ENCODE measurements at places on chromosomes 5 and 9. TPM values are rescaled to one million over a fixed set of nuclear protein-coding genes. Genes with fewer than 3 reads are reported as not detected.

DNA sequence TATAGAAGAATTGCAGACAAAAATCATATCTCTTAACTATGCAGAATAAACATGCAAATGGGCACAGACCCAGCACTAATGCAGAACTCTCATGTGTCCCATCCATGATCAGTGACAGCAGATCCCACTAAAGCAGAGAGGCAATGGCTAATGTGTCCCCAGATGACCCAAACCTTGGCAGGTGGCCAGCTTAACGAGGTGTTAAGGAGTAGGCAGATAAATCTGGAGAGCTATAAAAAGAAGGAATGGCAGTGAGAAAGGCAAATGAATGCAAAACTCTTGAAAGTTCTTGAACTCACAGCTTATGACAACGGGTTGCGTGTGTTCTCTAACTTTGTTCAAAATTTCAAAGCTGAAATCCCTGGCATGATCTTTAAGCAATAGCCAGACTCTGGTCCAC is 265.4 kb downstream of the RASEF start:
- DNase-seq: no peak

- no peak for DNase-seq
These were observed 24.7 kb upstream of the TNC start for GRCh38 chr9:115142517-115143270.

Gene MED22
- polyA plus RNA-seq: 42.7 TPM

DNA sequence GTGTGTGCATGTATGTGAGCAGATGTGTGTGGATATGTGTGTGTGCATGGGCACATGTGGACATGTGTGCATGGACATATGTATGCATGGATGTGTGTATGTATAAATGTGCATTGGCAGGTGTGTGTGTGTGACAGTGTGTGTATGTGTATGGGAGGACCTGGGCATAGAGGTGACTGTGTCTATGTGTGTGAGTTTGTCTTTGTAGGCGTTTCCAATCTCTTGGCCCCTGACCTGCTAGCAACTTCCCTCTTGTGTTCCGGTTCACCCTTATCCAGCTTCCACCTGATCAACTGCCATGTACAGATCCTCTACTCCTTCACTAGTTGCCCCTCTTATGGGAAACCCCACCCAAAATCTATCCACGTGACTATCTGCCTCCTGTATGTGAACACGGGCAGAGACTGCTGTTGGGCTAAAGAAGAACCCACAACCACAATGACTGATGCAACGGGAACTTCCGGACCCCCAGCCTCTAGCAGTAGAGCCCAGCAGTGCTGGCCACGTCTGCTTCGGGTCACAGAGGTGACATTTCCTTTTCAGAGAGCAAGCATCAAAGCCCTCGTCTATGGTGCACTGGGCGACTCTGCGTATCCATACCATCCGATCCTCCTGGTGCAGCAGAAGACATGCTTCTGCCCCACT is 24.9 kb upstream of the GADD45G start:
- no peak for DNase-seq

GRCh38 chr5:51347704-51348103 is 35.5 kb upstream of the ISL1 start:
- no peak for DNase-seq

- no peak for DNase-seq
These were observed 1655.4 kb upstream of the NUDT12 start for GRCh38 chr5:105218018-105218417.

DNA sequence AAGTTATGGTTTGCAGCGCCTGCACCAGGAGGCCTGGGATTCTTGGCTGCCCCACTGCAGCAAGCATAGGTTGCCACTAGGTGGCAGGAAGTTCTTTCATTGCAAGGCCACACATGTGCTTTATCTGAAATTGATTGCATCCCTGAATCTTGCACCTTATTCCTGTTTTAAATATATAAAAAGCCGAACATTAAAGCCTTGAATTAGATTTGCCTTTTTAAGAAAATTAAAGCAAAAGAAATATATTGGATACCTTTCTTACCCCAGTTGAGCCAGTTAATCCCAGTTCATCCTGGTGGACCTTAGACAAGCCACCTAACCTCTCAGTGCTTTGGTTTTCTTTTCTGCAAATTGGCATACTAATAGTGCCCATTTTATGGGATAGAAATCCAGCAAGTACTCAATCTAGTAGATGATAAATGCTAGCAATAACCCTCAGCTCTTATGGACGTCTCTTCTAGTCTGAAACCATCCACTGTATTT is 6.3 kb upstream of the TRMT10B start:
- DNase-seq: no peak

GRCh38 chr5:169917500-169917899 is 62.8 kb downstream of the INSYN2B start:
- DNase-seq: no peak

Gene EXOSC3
- polyA plus RNA-seq: 28.4 TPM

Gene FOXD4L6
- not detected for polyA plus RNA-seq

DNA sequence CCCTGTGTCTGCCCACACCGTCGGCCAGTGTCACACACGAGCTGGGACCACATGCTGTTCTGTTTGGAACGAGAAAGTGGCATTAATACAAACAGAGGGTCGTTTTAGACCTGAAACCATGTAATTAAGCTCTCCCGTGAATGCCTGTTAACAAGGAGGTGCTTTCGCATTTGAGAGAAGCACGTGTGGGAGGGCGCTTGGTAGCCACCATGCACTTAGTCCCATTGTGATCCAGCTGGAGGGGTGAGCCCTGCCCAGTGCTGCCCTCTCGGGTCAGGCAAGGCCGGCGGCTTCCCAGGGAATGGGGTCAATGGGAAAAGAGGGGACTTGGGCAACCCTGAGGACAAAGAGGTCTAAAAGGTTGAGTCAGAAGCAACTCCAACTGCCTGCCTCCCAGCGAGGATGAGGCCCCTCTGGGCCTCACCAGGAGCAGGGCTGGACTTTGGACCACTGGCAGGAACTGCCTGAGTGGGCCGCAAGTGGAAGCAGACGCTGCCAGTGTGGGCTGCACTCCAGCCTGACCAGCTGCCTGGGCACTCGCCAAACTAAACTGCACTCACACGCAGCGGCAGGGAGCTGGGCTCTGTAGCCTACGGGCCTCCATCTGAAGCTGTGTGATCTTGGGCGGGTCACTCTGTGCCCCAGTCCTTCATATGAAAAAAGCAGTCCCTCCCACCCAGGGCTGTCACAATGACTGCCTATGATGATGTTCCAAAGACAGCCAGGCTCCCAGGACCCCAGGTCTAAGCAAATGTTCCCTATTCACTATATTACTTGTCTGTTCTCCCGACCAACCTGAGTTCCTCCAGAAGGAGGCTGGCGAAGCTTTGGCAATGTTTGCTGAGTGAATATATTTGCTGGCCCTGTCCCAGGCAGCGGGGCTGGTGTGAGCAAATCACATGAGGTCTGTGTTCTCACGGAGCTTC is 195.7 kb downstream of the CDK5RAP2 start:
- no peak for DNase-seq

Gene WNT8A
- polyA plus RNA-seq: not detected

- DNase-seq: peak; percentile 94
These were observed 87.8 kb upstream of the TNFAIP8 start for GRCh38 chr5:119267958-119268386.

Gene KIF4B
- polyA plus RNA-seq: not detected

DNA sequence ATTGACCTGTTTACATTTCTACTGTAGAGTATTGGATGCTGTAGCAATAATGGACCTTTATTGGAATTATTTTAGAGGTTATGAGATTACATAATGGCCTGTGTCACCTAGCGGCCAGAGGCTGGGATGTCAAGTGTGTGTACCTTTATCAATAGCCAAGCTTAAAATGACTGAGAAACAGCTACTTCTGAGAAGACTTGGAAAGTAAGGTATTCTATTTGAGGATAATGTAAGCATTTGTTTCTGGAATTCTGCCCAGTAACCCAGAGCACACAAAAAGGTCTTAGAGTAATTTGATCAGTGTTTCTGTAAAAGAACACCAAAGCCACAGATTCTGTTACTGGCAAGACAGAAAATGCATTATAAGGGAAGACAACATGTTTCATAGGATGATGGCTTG is 116.8 kb downstream of the MACIR start:
- no peak for DNase-seq

DNA sequence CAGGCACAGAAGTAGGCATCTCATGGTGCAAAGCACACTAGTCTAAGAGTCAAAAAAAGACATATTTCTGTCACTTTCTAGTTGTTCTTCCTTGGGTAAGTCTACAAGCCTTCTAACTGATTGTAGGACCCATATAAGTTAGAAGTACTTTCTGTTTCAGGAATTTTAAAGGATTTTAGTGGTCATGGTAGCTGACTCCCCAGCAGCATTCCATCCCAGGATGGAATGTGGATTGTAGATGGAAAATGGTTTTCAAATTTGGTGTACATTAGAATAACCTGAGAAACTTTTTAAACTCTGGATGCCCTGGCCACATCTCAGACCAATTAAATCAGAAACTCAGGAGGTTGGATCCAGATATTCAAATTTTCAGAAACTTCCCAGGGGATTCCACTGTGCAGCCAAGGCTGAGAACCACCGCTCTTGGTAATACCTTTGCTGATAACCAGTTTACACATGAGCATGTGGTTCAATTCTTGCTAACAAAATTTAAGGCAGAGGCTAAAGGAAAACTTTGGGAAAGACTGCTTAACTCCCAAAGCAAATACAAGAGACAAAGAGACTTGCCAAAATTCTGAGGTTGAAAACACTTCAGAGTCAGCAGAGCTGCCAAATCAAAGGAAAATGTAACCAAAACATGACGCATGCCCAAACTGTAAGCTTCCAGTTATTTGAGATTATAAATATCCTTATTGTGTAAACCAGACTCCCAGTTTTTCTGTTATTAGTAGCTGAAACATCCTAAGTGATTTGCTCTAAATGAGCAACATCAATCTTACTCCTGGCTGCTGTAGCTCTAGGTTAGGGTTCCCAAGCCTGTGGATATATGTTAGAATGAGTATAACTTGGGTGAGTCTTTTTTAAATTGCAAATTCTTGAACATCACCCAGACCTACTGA is 145.4 kb upstream of the MTAP start:
- no peak for DNase-seq

Gene LTC4S
- 12.8 TPM for polyA plus RNA-seq

Gene WDR55
- 13.5 TPM for polyA plus RNA-seq

DNA sequence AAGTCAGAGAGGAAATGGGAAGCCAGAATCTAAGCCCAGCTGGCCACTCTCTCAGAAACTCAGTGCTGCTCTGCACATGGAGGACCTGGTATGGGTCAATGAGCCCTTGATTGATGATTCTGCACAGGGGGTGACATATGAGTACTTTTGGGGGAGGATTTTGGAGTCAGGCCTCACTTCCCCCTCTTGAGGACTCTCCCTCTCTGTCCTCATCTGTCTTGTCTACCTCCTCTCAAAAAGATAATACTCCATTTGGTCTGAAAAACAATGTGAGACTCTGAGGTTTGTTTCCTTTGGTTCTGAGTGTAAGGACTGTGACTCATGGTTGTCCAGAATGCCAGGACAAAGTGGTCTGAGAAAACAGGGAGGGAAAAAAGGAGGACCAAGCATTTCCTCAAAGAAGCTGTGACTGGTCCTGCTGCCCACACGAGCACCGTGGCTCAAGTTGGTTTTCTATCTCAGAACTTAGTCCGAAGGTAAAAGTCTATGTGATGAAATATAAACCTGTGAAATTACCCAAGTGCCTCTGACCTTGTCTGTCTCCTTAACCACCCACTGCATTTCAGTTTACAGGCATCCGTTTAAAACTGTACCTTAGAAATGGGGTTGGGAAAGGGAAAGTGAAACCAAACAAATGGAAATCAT is 11.1 kb downstream of the TTC39B start:
- DNase-seq: no peak

DNA sequence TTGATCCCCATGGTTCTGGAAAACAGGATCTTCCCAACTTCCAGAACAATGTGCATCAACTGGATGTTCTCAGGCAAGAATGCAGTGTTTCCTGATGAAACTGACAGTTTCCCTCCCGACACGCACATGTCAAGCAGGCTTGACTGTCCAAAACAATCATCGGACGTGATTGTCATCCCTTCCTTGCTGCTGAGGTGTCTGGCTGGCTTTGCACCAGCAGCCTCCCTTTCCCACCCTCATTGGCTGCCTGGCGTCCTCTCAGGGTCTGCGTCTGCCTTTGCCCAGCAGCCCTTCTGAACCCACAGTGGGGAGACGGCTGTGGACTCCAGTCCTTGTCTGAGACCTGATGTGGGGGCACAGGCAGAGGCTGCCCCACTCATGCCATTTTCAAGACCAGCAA is 110.8 kb downstream of the MARCHF3 start:
- DNase-seq: no peak

Gene CER1
- not detected for polyA plus RNA-seq

Gene NR4A3
- 4.8 TPM for polyA plus RNA-seq

Gene SCGB3A2
- not detected for polyA plus RNA-seq

- DNase-seq: no peak
These were observed 438.2 kb downstream of the ARHGEF28 start for GRCh38 chr5:74064225-74064624.

DNA sequence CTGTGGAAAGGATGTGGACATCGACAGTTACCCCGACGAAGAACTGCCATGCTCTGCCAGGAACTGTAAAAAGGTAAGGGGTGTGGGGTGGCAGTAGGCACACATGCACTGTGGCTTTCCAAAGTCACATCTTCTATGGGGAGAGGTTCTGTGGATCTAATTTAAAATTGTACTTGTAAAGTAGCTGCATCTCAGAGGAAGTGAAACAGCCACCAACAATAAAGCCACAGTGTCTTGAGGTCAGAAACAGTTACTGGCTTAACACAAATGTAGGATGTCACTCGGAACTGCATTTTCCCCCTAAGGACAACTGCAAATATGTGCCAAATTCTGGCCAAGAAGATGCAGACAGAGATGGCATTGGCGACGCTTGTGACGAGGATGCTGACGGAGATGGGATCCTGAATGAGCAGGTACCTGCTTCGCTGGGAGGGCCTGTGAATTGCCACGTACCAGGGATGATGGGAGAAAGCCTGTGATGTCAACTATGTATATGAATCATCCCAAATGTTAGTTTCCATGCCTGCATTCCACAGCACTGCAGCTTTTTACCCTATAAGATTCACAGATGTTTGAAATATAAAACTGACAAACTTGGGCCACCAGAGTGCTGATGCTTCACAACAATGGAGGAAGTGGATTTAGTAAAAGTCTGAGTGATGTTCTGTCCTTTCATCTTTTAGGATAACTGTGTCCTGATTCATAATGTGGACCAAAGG is 35.3 kb downstream of the THBS4 start:
- no peak for DNase-seq

DNA sequence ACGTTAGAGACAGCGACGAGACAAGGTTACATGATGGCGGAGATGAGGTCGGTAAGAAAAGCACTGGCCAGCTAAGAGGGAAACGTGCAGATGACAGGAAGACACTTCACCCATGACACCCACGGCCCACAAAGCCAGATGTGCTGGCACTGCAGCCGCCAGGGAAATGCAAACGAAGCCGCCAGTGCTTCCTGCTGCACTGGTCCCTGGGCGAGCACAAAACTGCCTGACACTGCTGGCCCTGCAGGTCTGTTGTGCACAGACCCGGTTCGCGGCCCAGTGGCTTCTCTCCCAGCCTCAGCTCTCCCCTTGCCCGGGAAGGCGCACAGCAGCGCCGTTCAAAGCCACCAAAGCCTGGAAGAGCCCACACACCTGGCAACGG is 20.3 kb downstream of the QSOX2 start:
- DNase-seq: no peak

GRCh38 chr9:134306636-134307600 is 19.3 kb upstream of the RXRA start:
- DNase-seq: no peak

- DNase-seq: no peak
These were observed 148.5 kb upstream of the RPS23 start for GRCh38 chr5:82426464-82427154.

Gene GMCL2
- not detected for polyA plus RNA-seq

Gene RETREG1
- 4.7 TPM for polyA plus RNA-seq
